ENCODE measurements at places on chromosomes 12 and 14. TPM values are rescaled to one million over a fixed set of nuclear protein-coding genes. Genes with fewer than 3 reads are reported as not detected.

Gene KRT75
- not detected for total RNA-seq

Gene GYS2
- not detected for total RNA-seq

Gene ZNF84
- 18.1 TPM for total RNA-seq

Gene PAN2
- total RNA-seq, result 38.6 TPM

Gene PLEKHH1
- total RNA-seq, result 1.8 TPM

Gene ARHGDIB
- 65.5 TPM for total RNA-seq

Gene C3AR1
- 1.6 TPM for total RNA-seq

Gene TAS2R14
- total RNA-seq, result 1.2 TPM

Gene TPPP2
- not detected for total RNA-seq

GRCh38 chr12:632102-632696 is 31.0 kb downstream of the NINJ2 start:
- peak; percentile 75 for ATAC-seq

DNA sequence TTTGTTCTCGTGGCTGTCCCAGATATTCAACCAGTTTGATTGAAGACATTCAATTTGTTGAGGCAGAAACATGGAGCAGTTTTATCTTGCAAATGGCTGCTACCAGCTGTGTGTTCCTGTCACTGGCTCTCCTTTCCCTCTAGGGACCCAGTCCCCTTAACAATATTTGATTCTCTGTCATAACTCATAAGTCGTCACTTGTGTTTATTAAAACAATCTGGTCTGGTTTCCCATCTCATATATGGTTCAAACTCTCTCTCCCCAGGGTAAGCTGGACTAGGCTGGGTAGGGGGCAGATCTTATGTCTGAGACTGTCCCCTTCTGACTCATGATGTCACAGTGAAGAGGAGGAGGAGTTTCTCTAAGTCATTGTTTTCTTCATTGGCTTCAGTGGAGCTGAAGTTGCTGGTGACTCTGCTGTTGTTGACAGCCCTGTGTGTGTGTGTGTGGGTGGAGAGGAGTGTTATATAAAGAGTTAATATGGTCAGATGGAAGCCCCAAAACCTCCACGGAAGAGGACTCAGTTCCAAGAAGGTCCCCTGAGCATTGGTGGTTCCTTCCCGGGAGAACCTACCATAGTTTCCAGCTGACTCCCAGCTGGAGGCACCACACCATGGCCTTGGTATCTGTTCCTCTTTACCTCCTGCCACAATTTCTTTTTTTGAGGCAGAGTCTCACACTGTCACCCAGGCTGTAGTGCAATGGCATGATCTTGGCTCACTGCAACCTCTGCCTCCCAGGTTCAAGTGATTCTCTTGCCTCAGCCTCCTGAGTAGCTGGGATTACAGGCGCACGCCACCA is 16.1 kb upstream of the GNG2 start:
- ATAC-seq, result no peak

DNA sequence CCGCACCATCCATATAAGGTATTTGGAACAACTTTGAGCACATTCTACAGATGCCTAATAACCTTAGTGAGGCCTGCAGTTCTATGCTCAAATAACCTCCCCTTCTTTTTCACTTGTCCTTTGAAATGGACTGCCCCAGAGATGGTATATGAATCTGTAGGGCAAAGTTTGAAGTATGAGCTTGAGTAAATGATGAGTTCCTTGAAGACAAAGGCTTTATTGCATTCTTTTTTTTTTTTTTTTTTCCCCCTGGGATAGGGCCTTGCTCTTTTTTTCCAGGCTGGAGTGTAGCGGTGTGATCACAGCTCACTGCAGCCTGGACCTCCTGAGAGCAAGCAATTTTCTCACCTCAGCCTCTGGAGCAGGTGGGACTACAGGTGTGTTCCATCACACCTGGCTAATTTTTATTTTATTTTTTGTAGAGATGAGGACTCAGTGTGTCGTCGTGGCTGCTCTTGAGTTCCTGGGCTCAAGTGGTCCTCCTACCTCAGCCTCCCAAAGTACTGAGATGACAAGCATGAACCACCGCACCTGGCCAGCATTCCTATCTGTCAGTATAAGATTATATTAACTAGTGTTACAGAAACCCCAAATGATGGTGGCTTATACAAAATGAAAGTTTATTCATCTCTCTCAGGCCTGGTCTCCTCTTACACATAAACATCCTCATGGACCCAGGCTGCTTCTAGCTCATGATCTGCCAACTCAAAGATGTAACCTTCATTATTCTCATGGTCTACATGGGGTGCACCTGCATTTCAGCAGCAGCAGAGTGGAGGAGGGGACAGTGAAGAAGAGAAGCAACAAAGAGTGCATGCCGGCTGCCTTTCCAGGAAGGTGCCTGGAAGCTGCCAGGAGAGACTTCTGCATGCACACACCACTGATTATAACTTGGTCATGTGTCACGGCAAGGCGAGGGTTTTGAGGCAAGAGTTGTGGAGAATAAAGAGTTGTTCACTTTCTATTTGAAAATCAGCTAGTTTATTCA is 101.4 kb downstream of the DUSP16 start:
- ATAC-seq, result no peak

DNA sequence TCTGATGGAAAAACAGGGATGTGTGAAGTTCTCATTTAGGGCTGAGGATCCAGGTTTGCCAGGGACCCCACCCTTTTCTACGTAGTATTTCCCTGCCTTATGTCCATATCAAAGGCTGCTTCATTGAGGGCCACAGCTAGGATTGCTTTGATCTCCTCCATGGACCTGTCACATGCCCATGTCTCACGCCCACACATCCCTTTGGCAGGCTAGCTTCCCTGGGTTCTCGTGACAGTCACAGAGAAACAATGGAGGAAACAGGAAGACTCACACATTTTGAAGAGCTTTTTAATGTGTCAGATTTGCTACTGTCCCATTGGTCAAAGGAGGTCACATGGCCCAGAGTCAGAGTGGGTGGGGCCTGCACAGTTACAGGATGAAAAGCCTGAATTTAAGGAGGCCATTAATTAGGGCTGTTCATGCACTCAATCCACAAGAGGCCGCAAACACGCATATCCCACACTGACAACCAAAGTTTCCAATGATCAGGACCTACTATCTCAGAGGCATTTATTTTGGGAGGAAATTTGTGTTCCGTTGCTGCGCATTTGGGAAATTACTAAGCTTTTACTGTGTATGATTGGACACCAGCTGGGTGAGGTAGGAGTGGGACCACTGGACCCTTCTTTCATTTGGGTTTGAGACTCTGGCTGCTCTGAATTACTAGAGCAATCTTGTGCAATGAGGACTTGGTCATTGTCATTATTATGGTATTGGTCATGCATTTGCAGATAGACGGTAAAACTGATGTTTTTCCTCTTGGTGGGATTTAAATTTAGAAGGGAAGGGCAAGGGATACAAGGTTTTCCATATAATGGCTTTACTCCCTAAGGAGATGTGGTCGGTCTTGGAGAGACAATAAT is 266.2 kb downstream of the KTN1 start:
- no peak for ATAC-seq

DNA sequence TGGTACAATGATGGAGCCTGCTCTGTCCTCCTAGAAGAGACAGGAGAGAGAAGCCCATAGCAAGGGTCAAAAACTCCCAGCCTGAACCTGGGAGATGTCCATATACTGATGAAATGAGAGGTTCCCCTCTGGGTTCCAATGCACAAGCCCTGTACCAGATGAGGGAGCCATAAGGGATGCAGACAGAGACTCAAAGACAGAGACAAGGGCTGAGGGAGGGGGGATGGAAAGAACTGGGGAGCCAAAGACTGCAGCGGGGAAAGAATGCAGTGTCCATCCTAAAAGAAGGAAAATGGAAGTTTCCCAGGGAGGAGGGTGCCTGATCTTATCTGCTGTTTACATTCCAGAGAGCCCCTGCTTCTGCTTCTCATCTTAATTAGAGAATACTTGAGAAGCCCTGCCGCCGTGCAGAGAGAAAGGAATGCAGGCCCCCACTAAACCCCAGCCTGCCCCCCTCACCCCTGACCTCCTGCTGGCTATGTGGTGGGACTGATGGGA is 27.7 kb downstream of the KRT18 start:
- ATAC-seq, result no peak

DNA sequence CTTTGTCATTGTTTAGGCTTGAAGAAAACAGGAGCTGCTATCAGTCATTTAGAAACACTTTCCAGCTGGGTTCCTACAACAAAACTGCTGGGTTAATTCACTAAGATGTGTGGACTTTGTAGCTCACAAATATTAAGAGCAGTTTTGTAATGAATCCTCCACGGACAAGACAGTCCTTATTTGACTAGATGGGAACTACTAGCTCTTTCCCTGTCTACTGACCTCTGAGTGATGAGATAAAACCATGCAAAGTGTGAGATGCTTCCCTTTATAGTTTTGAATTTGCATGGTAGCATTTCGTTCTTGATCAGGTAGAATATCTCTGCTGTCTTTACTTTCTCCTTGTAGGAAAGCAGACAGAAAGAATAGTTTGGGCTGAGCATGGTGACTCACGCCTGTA is 72.9 kb upstream of the STXBP6 start:
- ATAC-seq, result no peak

- ATAC-seq, result peak; percentile 50
Observed at GRCh38 chr12:66823857-66824570, 145.1 kb upstream of the GRIP1 start.
